Stimulated activated CD8-positive, alpha-beta memory T cell treated with anti-CD3 and anti-CD28 coated beads, Interleukin-2, amount 100 ng/mL, for 1 hour (primary cell): ENCODE measurements at places on chromosomes 1 and 21.

DNA sequence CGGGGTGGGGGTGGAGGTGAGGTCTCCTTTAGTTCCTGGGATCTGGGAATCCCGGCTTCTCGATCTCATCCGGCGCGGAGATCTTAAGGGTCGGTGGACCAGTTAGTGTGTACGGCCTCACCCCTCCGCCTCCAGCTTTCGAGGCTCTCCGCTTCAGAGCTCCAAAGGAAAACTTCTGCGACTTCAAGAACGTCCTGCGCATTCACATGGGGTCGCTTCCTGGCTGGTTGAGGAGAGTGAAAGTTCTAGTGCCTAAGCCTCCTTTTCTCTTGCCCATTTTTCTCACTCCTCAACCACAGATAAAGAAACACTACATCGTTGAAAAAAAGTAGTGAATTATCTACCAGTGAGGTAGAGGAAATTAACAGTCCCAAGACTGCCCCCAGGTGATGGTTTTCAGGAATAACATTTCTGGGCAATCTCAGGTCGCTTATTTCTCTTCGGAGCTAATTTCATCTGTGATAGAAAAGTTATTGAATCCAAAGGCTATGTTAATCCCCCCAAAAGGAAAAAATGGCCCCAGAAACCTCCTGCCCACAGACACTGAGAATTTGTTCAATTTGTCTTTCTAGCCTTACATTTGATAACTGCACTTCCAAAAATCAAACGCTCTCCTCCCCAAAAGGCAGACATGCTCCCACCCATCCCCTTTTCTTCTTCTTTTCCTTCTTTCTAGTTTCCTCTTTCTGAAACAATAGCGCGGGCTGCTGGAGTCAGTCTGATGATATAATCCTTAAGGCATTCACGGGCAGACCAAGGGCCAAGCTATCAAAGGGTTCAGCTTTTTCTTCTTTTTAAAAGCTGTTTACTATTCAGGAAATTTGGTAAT is 20.6 kb upstream of the TBX15 start:
- DNase-seq: no peak

DNA sequence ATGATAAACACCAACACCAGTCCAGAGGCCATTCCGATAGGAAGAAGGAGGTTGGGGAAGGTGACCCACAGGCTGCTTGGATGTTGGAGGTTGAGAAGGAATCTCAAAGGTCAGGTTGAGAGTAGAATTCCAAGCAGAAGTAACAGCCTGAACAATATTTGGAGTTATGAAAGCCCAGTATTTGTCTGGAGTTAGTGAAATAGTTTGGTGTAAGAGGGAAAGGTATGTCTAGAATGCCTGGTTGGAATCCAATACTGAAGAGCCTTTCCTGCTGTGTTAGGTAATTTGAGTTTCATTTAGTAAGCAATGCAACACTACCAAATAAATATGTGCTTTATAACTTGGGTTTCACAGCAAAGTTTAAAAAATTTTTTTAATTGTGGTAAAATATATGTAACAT is 70.5 kb upstream of the MCOLN3 start:
- DNase-seq: no peak

- no peak for DNase-seq
These were observed 31.9 kb downstream of the MAP3K21 start for GRCh38 chr1:233359431-233359830.

- no peak for DNase-seq
These were observed 179.9 kb upstream of the FGGY start for GRCh38 chr1:59116920-59117542.

DNA sequence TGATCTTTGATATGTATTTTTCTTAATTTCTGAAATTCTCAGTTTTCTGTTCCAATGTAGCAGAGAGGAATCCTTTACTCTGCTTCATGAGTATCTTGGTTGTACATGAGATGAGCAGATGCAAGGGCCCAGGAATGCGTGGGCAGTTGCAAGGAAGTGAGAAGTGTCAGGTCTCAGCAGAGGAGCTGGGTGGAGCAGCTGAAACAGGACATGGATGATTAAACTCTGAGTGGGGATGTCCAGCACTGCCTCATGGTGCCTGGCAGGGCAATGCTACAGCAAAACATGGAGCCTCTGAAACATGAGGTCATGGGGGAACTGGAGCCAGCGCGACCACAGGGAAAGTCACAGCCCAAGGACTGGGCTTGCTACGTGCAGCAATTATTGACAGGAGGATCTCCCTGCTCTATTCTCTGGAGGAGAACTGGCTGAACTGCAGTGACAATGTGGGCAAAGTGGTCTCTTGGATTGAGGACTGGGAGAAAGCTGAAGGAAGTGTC is 48.4 kb downstream of the COLGALT2 start:
- no peak for DNase-seq

DNA sequence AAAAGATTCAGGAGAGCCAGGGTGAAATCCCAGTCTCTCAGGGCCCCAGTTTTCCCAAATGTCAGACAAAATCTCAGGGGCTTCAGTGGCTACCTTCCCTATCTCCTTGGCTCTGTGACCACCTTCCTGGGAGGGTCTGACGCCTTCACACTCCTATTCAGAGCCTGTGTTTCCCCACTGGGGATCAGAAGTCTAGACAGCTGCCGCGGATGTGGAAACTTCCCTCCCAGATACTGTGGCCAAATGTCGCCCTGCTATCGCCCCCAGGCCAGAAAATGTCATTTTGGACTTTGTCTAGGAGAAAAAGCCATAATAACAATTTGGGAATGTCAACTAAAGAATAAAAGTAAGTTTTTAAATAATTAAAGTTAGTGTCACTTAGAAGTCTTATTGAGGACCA is 15.9 kb downstream of the A3GALT2 start:
- no peak for DNase-seq

GRCh38 chr1:93716941-93717368 is 35.3 kb upstream of the BCAR3 start:
- no peak for DNase-seq

DNA sequence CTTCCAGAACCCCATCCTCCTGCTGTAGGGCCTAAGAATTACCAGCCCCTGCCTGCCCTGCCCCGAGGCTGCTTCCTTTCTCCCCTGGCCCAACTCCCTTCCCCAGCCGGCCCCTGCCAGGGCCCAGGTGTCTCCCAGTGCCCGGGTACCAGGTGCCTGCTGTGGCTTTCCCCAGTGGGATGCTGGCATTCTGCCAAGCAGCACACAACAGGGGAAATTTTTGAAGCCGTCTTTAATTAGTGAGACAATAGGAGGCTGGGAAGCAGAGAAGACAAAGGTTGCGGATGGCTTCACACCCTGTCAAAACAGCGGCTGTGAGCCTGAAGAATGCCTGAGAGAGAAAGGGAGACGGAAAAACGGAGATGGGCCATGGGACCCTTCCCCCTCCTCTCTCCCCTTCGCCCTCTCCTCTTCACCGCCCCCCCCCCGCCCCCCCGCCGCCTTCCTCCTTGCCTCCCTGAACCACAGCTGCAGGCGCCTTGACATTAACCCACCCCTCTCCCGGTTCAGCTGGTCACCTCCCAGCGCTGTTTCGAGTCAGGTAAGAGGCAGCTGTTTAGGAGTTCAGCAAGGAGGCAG is 33.6 kb downstream of the LRRN2 start:
- DNase-seq: no peak

DNA sequence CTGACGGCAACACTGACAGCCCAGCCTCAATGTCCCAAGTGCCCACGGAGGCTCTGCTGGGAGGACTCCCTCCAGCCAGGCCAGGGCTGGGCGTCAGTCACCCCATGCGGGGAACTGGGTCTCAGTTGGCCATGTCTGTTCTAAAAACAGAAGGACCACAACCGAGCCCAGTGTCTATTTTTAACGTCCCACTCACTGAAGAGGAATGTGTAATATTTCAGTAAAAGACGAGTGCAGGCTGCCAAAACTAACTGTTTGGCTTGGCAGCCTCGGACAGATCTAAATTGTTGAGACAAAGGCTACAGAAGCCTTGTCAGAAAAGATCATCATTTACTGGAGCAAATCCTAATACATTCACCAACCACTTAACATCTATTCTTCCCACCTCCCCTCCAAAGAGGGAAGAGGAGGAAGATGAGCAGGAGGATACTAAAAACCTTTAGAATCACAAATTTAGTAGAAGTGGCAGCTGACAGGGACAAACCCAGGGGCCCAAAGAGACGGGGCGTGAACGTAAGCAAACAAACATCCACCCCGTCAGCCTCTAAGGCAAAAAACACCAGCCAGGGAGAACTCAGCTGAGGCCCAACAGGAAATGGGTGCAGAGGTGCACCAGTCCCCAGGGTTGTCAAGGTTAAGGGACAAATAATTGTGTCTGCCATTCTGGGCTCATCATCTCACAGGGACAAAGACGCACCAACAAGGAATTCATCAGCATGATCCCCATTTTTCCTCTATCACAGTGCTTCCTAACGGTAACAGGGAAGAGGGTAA is 18.7 kb downstream of the C1orf198 start:
- no peak for DNase-seq

- no peak for DNase-seq
These were observed 19.2 kb upstream of the RCAN3 start for GRCh38 chr1:24483441-24483840.

DNA sequence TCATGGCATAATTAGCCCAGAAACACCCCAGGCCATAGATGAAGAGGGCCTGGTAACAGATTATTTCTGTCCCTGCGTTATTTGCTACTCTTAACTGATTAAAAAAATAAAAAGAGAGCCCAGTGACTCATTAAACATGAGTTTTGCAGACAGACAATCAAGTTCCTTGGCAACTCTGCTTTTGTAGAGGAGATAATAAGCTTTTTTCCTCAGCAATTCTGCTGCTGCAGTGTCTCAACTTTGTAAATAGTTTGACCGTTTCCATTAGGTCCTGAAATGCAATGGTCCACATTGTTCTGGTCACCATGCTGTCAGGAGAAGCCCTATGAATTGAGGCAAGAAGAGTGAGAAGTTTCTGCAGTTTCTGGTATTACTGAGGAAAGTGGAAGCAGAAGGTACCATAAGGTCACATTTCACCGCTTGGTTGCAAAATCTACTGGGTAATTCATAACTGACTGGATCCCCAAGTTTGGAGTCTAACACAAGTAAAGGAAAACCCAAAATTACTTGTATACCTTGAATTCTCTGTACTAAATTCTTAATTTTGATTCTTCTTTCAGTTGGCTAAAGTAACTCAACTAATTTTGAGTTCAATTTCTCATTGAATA is 139.5 kb downstream of the ZZZ3 start:
- DNase-seq: no peak

DNA sequence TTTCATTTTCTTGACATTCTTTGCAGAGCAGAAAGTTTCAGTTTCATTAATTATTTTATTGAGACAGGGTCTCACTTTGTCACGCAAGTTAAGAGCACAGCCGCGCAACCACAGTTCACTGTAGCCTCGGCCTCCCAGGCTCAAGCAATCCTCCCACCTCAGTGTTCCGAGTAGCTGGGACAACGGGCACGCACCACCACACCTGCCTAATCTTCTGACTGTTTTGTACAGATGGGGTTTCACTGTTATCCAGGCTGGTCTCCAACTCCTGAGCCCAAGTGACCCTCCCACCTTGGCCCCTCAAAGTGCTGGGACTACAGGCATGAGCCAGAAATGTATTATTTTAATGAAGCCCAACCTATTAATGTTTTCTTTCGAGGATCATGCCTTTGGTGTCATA is 3.0 kb upstream of the SPATC1L start:
- no peak for DNase-seq

DNA sequence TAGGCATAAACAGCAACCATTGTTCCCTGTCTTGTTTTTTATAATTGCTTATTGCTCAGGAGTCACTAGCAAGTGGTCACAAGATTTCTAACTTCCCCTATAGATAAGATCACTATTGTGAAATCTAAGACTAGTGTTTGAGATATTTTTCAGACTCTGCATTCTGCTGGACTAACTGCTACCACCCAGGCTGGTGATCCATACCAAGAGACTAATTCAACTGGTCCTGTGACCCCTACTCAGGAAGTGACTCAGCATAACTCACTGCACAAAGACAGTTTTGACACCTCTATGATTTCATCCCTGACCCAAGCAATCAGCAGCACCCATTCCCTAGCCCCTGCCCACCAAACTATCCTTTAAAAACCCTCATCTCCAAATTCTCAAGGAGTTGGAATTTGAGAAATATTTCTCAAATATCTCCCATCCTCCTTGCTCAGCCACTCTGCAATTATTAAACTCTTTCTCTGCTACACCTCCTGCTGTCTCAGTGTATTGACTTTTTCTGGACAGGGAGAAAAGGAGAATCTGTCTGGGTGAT is 52.7 kb downstream of the TRIM33 start:
- no peak for DNase-seq

- DNase-seq: no peak
These were observed 21.0 kb downstream of the B3GALT5 start for GRCh38 chr21:39633770-39634181.

- no peak for DNase-seq
These were observed 12.0 kb downstream of the DENND1B start for GRCh38 chr1:197763307-197763706.
